IMR-90 (cell line): ENCODE measurements at places on chromosomes 12 and 14. TPM values are rescaled to one million over a fixed set of nuclear protein-coding genes. Genes with fewer than 3 reads are reported as not detected.

The APPL2 gene
- 50.3 and 65.8 TPM in 2 replicates for polyA plus RNA-seq

The RND1 gene
- polyA plus RNA-seq, result 0.21 and 0.26 TPM in 2 replicates

The SCN8A gene
- polyA plus RNA-seq, result 6.1 and 6.9 TPM in 2 replicates

The IL22 gene
- not detected in 2 replicates for polyA plus RNA-seq

The PPP4R4 gene
- 0.13 and 0.17 TPM in 2 replicates for polyA plus RNA-seq

The DEGS2 gene
- polyA plus RNA-seq, result not detected in 2 replicates

The OR6J1 gene
- not detected in 2 replicates for polyA plus RNA-seq

The CCDC88C gene
- polyA plus RNA-seq, result 0.11 and 0.17 TPM in 2 replicates

The SLC6A12 gene
- polyA plus RNA-seq, result not detected in 2 replicates

The ZNF605 gene
- polyA plus RNA-seq, result 3.6 and 3.9 TPM in 2 replicates

The SAMD4A gene
- polyA plus RNA-seq, result 20.0 and 22.9 TPM in 2 replicates

The MSI1 gene
- not detected in 2 replicates for polyA plus RNA-seq

The OR6C1 gene
- polyA plus RNA-seq, result not detected in 2 replicates

The DBX2 gene
- polyA plus RNA-seq, result not detected in 2 replicates

The CD69 gene
- not detected in 2 replicates for polyA plus RNA-seq

The PROX2 gene
- polyA plus RNA-seq, result not detected in 2 replicates

The RIN3 gene
- polyA plus RNA-seq, result 11.1 and 11.6 TPM in 2 replicates

The TNFRSF1A gene
- 136 and 138 TPM in 2 replicates for polyA plus RNA-seq

The FGF23 gene
- not detected in 2 replicates for polyA plus RNA-seq

The HCAR1 gene
- polyA plus RNA-seq, result 0.03 TPM in 2 replicates

The ASPG gene
- polyA plus RNA-seq, result not detected in 2 replicates

The PCED1B gene
- polyA plus RNA-seq, result 2.0 and 2.6 TPM in 2 replicates

The SERPINA1 gene
- 1.2 and 1.4 TPM in 2 replicates for polyA plus RNA-seq

The PIANP gene
- 5.4 and 6.8 TPM in 2 replicates for polyA plus RNA-seq

The CD4 gene
- polyA plus RNA-seq, result 15.0 and 15.7 TPM in 2 replicates

The KRT73 gene
- polyA plus RNA-seq, result not detected in 2 replicates

The MANSC1 gene
- 1.9 and 2.2 TPM in 2 replicates for polyA plus RNA-seq

The FOXN3 gene
- 22.6 and 23.5 TPM in 2 replicates for polyA plus RNA-seq

The FLVCR2 gene
- 0.94 and 1.0 TPM in 2 replicates for polyA plus RNA-seq

The PLEKHD1 gene
- not detected in 2 replicates for polyA plus RNA-seq

The IL26 gene
- polyA plus RNA-seq, result not detected in 2 replicates

The KCNH3 gene
- polyA plus RNA-seq, result 0.10 and 0.20 TPM in 2 replicates

The HIGD1C gene
- not detected in 2 replicates for polyA plus RNA-seq

The RERGL gene
- 0.10 TPM in 1 of 2 replicates, not detected in the other for polyA plus RNA-seq

The FKBP11 gene
- 40.0 and 44.1 TPM in 2 replicates for polyA plus RNA-seq

The TCL1B gene
- polyA plus RNA-seq, result not detected in 2 replicates

The GUCY2C gene
- not detected in 2 replicates for polyA plus RNA-seq

The OR6C2 gene
- not detected in 2 replicates for polyA plus RNA-seq

The OR10G2 gene
- not detected in 2 replicates for polyA plus RNA-seq

The TRPV4 gene
- polyA plus RNA-seq, result 6.1 and 6.6 TPM in 2 replicates
